ENCODE measurements at places on chromosomes 7 and 10.

GRCh38 chr7:85567983-85568382 is 381.1 kb upstream of the SEMA3D start:
- no peak for DNase-seq

- no peak for DNase-seq
Measured at GRCh38 chr7:68434857-68435256, 1163.4 kb upstream of the AUTS2 start.

- no peak for DNase-seq
Measured at GRCh38 chr7:155181768-155182167, 111.6 kb downstream of the HTR5A start.

GRCh38 chr7:31456646-31457368 is 57.1 kb upstream of the ITPRID1 start:
- no peak for DNase-seq

DNA sequence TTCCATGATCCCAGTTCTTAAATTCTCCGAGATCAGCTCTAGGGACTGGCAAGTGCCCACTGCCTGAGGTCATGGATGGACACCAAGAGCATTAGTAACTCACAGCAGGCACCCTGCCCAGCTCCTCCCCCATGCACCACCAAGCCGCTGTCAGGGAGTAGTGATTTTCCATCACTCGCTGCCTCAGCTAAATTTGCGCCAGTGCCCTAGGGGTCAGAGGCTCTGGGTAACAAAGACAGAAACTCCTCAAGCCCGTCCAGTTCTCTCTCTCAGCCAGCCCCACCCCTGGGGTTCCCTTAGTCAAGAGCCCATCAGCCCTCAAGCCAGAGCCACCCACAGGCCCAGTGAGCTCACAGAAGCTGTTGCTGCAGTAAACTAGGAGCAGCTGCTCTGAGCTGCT is 30.0 kb downstream of the PAX2 start:
- no peak for DNase-seq

DNA sequence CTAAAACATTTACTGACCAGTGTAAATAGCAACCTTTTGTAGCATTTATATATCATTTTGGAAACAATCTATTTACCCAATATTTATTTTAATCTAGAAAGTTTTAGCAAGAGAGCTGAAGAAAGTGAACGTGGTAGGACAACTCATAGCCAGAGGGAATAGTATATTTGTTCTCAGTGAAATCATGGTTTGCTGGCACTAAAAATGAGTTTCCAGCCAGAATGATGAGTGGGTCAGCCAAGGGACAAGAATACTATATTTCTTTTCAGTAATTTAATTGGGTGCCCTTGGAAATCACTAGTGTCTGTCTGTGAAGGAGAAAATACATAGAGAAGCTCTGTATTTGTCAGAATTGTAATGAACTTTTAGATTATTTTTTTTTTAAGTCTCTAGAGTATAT is 74.9 kb downstream of the MINPP1 start:
- no peak for DNase-seq

GRCh38 chr10:77574438-77574837 is 63.2 kb downstream of the KCNMA1 start:
- no peak for DNase-seq

DNA sequence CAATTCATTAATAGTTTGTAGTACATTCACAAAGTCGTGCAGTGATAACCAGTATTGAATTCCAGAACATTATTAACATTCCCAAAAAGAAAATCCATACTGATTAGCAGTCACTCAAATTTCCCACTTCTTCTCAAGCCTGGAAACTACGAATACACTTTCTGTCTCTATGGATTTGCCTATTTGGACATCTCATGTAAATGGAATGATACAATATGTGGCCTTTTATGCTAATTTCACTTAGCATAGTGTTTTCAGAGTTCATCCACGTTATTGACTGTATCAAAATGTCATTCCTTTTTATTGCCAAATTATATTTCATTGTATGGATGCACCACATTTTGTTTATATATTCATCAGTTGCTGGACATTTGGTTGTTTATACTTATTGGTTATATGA is 78.8 kb downstream of the STK31 start:
- no peak for DNase-seq

DNA sequence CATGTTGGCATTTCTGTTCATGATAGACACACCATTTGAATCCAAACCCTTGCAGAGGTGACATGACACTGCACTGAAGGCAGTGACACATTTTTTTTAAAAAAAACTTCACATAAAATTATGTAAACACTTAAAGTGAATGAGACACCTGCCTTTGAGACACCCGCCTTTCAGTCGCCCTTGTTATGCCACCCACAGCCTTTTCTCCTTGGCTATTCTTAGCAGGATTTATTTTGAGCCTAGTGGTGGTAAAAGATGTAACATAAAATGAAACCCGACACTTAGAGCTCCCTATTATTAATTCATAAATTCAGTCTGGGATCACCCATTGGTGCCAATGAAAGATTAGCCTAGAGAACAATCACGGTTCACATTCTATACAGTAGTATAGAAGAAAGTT is 161.3 kb downstream of the DYNC1I1 start:
- DNase-seq = peak; percentile 92

DNA sequence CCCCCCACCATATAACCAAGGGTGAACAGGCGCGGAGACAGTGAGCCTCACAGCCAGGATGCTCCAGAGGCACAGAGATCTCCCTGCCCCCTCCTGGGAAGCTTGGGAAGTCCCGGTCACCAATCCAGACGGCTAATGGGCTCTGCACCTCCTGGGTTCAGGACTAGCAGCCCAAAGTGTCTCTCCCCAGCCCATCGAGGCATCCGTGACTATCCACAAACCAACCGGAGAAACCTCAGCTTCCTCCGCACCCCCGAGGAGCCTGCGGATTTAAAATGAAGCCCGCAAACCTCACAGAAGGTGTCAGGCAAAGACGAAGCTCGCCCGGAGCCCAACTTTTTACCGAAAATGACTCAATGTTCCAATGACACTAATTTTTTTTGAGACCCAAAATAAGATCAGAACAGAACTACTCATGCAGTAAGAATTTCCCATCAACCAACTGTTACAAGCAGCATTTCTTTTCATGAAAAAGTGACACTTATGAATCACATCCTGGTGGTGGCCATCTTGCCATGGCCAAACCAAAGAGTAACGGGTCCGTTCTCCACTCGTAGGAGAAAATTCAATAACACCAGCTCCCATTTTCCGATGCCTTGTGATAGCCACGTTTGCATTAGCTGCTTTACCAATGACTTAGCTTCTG is 6.0 kb downstream of the PDGFA start:
- DNase-seq = no peak

- DNase-seq = no peak
Measured at GRCh38 chr7:113705439-113705838, 213.4 kb downstream of the PPP1R3A start.

DNA sequence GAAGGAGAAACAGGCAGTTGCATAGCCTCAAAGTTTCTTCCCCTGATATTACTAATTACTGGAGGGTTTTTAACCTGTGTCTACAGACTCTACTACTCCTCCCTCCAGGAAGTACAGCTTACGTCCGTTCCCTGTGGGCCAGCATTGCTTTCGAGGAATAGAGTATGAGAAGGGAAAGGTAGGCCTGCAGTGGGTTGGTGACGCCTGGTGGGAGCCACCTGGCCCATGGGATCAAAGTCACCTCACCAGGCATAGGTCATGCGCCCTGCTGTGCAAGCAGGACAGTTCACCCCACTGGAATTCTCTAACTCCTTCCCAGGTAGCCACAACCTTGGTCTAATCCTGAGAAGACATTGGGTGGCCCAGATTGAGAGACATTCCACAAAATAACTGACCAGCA is 29.8 kb downstream of the LMTK2 start:
- DNase-seq = no peak

DNA sequence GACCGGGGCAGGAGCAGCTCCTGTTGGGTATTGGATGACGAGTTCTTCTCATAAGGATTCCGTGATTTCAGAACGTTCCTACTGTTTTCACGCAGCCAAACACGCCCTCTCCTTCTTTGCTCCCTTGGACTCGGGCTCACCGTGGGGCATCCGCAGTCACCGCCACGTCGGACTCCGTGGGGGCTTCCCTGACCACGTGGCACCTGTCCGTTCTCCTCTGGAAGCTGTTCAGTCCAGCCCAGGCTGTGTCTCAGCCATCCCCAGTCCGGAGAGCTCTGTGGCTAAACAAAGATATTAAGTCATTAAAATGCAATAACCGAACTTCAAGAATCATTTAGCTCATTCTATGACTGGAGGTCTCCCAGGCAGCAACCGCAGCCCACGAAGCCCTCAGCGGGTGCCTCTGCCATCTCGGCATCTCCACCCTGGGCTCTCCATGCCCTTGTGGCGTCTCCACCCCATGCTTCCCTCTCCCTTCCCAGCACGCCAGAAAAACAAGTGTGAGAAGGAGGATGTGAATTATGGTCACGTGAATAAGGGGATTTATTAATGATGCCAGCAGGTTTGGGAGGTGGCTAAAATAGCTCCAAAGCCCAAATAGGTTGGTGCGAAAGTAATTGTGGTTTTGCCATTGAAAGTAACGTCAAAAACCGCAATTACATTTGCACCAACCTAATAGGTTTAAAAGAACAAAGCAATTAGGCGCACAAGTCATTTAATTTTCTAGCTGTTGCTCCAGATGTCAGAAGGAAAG is 224.6 kb upstream of the PPP2R2D start:
- no peak for DNase-seq

DNA sequence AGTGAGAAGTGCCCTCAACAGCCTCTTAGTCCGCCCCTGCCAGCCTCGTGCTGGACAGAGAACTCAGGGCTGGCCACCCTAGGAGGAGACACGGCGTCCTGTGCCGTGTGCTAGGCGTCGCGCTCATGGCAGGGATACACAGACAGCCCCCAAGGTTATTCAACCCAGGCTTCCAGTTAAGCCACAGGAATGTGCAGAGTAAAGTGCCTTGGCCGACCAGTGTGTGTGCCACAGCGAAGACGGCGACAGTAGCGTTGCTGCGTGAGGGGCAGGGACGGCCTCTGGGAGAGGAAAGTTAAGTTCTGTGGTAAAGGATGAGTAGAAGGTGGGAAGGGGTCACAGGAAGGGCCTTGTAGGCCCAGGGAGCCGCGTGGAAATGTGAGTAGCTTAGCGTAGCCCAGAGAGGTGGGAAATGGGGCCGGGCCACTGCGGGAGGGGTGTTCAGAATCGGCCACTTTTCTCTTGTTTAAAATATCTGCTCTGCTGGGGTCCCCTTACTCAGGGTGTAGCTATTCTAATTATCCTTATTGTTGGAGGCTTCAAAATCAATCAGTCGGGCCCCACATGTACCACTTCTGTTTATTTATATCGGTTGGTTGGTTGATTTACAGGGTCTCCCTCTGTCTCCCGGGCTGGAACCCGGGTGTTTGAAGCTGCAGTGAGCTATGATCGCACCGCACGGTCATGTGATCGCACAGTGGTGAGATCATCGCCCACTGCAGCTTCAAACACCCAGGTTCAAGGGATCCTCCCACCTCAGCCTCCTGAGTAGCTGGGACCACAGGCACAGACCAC is 24.5 kb downstream of the TMEM120A start:
- DNase-seq = no peak

DNA sequence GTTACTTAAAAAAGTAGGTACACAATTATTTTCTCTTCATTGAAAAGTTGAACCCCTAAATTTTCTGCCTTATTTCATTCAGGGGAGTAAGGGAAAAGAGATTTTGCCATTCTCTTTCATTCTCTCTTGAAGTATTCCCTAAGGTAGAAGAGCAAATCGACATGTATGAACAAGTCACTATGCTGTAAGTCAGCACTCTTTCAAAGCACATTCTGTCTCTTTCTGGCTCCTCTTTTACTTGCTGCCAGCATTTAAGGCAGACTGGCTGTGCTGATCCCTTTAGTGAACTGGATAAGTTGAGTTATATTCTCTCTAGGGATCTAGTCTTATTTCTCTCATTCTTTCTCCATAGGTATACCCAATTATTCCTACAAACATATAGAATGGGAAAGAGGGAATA is 222.3 kb upstream of the ZWINT start:
- DNase-seq = no peak

DNA sequence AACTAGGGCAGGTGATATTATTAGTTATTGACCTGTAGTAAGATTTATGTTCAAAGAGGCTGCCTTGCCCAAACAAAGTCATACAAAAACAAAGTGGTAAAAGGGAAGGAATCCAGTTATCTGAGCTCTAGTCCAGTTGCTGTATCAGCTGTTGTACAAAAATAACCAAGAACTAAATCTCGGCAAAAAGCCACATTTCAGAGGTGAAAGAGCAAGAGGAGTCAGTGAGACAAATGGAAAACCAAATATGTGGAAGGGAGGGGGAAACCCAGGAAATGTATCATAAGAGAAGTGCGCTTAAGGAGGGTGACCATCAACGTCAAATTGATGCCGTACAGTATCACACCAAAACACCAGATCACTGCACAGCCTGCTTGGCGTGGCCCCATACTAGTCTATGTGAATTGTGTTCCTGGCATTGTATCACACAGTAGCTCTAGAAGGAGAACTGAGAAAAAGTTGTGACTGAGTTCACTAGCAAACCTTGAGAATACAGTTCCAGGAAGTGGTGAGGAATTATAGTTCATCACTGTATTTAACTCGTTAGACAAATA is 6.4 kb downstream of the AGBL3 start:
- DNase-seq = no peak

DNA sequence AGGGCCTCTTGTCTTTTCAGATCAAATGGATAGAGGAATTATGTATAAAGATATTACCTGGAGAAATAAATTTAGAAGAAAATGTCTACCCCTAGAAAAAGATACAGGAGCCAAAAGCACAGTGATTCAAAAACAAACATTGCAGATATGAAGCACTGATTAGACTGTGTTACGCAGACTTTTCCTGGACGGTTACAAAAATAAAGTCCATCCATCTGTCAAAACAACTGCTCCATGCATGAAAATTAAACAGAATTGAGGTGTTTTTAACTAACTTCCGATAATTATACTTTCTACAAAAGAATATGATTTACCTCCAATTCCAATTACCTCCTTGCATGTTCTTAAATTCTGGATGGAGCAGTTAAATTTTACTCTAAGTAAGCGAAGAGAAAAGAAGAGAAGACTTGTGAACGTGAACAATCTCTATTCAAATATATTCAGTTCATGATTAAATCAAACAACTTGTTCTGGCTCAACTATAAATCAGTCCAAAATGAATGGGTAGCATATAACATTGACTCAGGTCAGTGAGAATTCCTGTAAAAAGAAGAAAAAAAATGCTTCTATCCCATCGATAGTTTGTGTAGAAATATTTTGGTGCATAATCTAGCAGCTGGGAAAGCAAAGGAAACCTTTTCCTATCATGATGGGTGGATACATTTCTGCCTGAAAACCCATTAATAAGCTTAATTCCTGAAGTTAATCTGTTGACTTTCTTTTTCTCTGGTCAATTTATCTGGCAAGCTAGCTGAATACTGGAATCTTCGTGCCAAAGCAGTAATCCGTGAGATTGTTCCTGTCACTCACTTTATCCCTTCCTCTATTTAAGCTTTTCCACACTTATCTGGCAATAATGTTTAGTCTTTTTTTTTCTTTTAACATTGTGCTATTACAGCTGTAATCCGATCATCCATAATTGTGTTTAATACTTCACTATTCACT is 80.4 kb downstream of the SEMA3A start:
- no peak for DNase-seq
